ENCODE measurements at places on chromosomes 13 and 19.

- DNase-seq, result no peak
Observed at GRCh38 chr13:46313432-46314257, 73.4 kb downstream of the RUBCNL start.

DNA sequence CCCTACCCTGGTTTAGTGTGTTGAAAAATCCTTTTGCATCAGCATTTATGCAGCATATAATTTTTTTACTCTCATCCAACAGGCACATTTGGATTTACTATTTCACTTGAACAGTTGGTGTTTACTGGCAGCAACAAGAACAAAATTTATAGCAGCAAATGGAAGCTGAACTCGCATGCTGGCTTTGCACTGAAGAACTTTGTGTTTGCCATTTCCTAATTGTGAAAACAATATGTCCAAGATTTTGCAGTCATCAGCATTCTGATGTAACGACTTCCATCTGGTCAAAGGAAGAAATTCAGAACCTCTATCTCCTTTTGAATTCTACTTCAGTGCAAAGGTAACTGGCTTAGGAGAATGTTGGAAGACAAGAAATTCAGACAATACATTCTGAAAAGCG is 131.0 kb downstream of the DLEU7 start:
- DNase-seq, result no peak

- DNase-seq, result no peak
Observed at GRCh38 chr19:33905473-33905936, 108.8 kb downstream of the KCTD15 start.

DNA sequence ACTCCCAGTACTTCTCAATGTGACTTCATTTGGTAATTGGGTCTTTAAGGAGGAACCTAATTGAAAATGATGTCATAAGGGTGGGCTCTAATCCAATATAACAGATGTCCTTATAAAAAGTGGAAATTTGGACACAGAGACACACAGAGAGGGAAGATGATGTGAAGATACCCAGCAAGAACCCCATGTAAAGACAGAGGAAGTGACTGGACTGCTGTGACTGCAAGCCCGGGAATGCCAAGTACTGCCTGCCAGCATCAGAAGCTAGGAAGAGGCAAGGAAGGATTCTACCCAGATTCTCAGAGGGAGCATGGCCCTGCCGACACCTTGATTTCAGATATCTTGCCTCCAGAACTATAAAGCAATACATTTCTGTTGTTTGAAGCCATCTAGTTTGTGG is 239.3 kb downstream of the KCTD12 start:
- no peak for DNase-seq

DNA sequence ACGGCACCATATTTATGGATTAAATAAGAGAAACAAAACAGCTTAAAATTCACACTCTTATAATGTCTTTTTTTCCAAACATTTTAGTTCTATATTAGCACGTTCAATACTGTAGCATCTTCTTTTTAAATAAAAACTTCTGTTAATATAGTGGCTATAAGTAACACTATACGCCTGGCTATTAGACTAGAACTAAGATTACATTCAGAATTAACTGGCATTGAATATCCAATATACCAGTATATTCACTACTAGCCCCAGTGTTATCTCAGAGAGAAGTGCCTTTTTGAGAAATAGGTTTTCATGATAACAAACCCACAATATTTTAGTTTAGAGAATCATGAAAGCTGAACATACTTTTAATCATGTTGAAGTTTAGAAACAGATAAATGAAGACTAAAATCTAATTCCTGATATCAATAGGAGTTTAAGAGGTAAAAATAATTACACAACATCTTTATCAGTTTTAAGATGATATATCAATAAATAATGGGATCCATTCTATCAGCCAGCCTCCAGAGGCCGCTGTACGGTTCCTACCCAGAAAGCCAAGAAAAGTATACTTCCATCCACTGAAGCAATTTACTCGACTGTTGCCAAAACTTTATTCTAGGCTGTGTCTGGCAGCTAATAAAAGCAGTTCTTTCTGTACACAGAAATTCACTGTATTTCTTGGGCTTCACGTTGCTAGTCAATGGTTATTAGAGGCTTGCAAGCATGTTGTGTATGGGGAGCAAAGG is 1113.4 kb upstream of the MIR17HG start:
- no peak for DNase-seq

DNA sequence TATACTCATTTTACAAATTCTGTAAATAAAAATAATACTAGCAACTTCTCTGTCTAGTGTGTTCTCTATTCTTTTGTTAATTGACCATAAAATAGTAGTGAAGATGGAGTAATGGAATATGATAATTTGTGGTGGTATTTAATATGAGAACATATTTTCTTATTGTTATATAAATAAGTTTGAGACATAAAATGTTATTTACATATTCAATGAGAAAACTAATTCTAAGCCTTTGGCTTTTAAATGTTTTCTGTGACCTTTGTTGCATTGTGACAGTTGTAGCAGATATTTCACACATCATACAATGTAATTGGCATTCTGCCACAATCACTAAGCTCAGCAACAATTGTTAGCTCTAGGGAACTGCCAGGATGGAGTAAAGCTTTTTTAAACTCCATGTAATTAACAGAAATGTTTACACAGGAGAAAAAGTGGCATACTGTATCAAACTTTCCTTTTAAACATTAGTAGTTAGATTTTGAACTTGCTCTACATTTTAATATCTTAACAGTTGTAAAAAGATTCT is 562.1 kb upstream of the PCDH9 start:
- no peak for DNase-seq
